ENCODE measurements at places on chromosomes 5 and 9.

DNA sequence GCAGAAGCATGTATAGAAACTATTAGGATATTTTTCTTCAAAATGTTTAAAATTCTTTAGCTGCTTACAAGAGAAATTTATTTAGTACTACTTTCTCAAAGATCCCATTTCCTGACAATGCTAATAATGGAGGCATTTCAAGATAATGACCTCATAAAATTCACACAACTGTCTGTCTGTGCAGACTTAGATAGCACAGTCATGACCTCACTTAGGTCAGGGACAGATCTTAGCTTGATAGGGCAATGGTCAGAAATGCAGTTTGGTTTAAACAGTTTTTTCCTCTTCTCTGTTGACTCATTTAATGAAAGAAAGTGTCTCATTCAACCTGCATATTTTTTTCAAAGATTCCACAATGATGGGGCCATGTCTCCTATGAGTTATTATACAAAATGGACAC is 128.4 kb downstream of the GRIA1 start:
- peak; percentile 64 for DNase-seq

- no peak for DNase-seq
Observed at GRCh38 chr5:14678773-14679334, 14.3 kb downstream of the OTULIN start.

DNA sequence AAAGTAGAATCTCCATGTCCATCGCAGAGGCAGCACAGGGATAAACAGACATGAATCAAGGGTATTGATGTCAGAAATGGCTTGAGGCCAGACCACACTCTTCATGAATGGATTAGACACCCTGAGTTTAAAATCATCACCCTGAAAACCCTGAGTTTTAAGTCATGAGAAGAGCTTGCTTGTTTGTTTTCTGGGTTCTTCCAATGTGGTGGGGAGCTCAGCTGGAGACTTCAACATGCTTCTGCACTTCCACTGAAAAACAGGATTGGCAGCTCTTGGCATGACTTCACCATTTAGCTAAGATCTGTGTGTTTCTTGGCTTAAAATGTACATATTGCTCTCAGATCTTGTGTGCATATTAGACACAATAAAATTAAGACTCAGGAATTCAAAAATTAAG is 9.8 kb downstream of the GCNT4 start:
- DNase-seq = peak; percentile 35

- no peak for DNase-seq
Observed at GRCh38 chr9:35713578-35713977, 18.4 kb downstream of the TLN1 start.

- no peak for DNase-seq
Observed at GRCh38 chr9:34256104-34256503, 73.0 kb downstream of the KIF24 start.

- DNase-seq = no peak
Observed at GRCh38 chr5:35416217-35416988, 186.1 kb upstream of the PRLR start.

- DNase-seq = no peak
Observed at GRCh38 chr5:14669415-14669814, 4.9 kb downstream of the OTULIN start.

- DNase-seq = peak; percentile 74
Observed at GRCh38 chr5:145946112-145946861, 9.9 kb downstream of the SH3RF2 start.

GRCh38 chr9:91103931-91104330 is 257.8 kb downstream of the AUH start:
- no peak for DNase-seq

DNA sequence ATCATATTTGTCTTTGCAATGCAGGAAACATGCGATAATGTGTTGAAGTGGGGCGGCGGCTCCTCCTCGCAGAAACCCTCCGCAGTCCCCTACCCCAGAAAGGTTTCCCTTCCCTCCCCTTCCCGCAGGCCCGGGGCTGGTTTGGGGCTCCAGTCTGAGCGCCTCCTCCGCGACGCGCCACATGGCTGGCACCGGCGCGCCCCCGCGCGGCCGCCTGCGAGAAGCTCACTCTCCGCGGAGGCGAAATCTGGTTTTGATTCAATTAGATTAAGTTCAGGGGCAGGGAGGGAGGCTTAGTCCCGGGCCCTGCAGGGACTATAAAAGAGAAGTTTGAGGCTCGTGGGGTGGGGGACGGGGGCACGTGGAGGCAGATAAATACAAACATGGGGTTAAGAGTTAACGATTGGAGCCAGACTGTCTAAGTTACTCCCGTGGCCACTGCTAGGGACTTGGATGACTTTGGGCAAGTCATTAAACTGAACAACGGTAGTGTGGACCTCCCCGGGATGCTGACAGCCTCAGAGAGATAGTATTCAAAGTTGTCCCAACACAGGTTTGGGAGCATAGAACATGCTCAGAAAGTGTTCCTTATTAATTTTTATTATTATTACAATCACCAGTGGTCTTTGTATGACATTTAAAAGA is 69.4 kb downstream of the MSX2 start:
- peak; percentile 65 for DNase-seq

GRCh38 chr9:86599561-86599960 is 245.4 kb upstream of the TUT7 start:
- DNase-seq = no peak

DNA sequence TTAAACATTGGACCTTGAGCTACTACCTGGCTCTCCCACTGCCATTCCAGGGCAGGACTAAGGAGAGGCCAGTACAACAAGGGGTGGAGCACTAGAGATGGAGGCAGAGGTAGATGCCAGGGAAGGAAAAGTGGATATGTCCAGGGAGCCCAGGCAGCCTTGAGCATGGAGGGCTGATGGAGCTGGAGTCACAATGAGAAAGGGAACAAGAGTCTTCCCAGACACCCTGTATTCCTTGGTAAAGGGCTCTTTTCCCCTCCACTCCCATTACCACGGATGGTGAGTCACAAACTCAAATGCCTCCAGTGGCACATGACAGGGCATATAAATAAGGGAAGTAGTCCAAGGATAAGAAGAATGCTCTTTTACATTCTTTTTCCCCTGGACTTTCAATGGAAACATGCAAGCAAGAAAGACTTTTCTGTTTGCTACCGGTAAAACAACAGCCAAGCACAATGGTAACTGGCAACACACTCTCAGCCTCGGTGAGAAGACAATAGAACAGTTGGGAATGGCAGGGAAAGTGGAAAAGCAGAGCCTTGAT is 16.7 kb downstream of the ERAP1 start:
- peak; percentile 53 for DNase-seq

DNA sequence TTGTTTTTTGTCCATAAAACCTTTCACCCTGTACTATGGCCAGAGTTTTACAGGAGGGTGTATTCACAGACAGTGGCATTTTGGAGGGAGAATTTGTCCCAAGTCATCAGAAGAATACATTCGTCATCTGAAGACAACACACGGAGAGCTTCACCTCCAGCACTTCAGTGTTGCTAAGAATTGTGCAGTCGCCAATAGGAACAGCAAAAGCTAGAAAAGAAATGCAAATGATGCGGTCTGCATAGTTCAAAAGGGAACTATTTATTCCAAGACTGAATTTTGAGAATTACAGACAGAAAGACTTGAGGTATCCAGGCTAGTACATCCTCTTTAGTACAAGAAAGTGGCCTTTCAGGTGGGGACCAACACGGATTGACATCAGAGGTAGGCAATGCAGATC is 399.2 kb upstream of the KIF2A start:
- DNase-seq = no peak

DNA sequence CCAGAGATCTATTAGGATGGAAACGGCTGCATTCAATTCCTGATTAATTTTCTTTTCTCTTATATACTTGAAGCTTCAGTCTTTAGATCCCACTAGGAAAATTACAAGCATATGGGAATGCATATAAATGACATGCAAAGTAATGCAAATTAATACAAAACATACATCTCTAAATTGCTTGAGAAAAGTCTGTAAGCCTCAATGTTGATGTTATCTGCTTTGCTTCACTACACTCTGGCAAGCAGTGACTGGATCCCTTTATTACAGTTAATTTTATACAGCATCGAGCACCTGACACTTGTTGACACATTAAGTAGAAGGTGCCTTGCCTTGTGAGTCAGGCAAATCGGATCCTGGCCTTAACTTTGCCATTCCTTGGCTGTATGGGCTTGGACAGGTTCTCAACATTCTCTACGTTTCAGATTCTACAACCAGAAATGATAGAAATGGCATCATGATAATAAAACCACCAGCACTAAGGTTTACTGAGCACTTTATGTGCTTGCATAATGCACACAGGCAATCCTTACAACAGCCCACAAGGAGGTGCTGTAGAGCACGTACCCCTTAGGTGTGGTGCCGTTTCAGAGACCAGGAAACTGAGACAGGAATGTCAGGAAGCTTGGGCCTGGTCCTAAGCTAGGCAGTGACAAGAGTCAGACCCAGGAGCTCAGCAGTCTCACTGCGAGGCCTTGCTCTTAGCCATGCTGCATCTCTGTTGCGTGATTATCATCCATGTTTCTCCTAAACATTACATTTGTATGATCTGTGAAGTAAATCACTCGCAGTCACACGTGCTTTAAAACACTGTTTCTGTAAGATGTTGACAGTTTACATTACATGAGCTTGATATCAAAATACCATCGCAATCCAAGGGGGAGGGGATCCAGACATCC is 2.7 kb downstream of the GCNT4 start:
- peak; percentile 65 for DNase-seq

- no peak for DNase-seq
Observed at GRCh38 chr5:82591021-82591515, 312.9 kb upstream of the RPS23 start.

DNA sequence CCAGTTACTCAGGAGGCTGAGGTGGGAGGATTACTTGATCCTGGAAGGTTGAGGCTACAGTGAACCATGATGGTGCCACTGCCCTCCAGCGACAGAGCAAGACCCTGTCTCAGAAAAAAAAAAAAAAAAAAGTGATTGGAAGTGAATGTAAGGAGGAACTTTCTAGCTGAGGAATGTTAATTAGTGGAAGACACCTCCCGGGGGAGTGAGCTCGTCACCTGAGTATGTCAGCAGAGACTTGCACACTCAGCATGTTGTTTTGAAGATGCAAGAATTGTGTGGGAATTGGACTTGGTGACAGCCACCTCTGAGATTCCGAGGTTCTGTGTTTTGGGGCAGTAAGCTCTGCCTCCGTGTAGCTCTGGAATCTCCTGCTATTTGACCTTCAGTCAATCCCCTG is 3.6 kb downstream of the SYNPO start:
- peak; percentile 44 for DNase-seq

DNA sequence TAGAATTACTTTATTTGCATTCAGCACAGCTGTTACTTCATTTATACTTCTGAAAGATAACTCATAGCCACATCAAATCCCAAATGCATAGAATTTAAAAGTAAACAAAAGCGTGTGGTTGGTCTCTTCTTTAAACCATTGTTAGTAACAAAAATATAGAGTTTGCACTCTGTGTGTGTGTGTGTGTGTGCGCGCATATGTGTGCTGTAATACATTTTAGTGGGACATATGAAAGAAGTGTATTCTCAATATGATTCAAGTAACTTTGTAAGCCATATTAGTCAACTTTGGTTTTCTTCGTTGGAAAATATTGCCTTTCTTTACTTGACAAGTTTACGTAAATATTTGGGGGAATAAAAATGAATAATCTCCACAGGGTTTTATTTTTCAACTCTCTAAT is 106.1 kb upstream of the PRRC1 start:
- DNase-seq = no peak

DNA sequence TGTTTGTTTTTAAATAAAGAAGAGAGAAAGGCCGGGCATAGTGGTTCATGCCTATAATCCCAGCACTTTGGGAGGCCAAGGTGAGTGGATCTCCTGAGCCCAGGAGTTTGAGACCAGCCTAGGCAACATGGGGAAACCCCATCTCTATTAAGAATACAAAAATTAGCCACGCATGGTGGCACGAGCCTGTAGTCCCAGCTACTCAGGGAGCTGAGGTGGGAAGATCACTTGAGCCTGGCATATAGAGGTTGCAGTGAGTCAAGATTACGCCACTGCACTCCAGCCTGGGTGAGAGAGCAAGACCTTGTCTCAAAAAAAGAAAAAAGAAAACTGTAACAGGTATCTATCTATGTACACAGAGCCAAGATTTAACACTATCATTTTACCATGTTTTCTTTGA is 34.2 kb upstream of the CDC42SE2 start:
- no peak for DNase-seq

DNA sequence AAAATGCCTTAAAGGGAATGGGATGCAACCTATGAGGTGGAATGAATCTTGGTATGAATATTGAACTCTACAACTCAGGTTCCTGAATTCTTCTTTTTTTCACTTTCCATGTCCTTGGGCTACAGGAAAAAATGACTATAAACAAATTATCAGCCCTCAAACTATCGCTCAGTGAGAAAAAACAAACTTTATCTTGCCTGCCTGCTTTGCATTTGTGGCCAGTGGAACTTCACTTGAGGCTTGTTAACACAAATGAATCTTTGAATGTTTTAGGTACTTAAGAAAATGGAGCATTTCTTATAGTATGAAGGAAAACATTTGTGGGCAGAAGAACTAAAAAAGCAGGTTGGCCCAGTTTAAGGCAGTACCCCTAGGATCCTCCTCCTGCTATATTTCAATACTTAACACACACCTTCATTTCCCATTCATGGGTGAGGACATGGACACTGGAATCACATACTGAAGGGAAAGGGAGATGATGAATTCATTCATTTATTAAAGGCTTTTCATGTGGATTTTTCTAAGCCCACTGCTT is 34.1 kb downstream of the ELOVL7 start:
- no peak for DNase-seq

DNA sequence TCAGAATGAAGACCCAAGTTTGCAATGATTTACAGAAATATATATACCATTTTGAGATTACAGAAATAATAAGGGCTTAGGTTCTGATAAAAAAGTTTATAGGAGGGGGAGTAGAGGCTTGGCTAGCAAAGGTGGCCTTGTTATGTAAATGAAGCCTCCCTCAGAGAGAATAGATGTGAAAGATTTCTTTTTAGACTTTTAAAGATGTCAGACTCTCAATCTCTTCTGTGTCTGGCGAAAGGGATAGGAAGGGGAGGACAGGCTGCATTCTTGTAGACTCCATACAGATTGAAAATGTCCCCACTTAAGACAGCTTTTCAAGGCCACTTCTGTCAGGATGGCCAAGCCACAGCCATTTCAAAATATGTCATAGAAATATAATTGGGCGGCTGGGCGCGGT is 63.1 kb upstream of the CLINT1 start:
- DNase-seq = no peak

DNA sequence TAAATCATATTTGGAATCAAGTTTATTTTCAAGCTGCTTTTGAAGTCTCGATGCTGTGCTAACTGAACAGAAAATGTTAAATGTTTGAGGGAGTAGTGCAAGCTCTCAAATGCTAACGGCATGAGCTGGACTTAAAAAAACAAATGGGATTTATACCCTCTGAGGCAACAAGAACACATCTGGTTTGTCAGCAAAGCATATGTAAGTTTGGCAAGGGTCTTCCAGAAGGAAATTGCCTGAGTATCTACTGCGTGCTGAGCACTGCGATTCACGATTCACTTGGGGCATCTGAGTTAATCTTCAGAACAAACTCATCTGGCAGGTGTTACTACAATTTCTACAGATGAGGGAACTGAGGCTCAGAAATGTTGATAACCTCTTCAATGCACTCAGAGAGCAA is 98.4 kb upstream of the C9orf72 start:
- no peak for DNase-seq

GRCh38 chr5:143890487-143890886 is 78.5 kb downstream of the HMHB1 start:
- no peak for DNase-seq
